ENCODE measurements at places on chromosomes 1 and 21.

- DNase-seq, result no peak
These were observed 70.9 kb downstream of the ERI3 start for GRCh38 chr1:44284184-44284583.

DNA sequence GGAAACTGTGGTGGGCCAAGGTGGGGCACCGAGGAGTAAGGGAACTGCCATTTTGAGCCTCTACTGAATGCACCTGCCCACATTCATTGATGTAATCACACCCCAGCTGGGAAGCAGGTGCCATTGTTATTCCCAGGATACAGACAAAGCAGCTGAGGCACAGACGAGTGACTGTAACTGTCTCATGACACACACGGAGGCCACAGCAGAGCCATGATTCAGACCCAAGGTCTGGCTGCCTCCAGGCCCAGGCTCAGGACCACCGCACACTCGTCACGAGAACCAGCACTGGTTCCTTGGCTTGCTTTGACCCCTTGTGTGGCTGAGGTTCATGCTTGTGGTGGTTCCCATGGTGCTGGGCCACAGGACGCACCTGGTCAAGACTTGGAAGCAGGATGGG is 45.6 kb upstream of the CLIC4 start:
- no peak for DNase-seq

- DNase-seq, result no peak
These were observed 9.1 kb downstream of the LAMC2 start for GRCh38 chr1:183195142-183195574.

DNA sequence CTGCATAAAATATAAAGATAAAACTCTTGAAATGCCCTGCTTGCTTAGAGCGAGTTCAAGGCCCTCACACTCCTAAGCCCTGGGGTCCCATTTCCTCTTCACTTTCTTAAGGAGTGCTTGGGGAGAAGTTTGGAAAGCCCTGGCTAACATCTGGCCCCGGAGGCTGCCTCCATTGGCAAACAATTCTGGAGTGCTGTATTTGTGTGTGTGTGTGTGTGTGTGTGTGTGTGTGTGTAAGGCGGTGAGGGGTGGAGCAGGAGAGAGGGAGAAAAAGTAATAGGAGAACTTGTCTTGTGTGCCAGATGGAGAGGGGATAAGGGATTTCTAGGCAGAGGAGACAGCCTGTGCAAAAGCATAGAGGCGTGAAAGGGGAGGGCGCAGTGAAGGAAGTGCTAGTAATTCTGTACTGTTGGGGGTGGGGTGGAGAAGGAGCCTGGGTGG is 578 bp upstream of the TRIM62 start:
- DNase-seq, result no peak

- DNase-seq, result no peak
These were observed 107.5 kb downstream of the RGL1 start for GRCh38 chr1:183912265-183912886.

DNA sequence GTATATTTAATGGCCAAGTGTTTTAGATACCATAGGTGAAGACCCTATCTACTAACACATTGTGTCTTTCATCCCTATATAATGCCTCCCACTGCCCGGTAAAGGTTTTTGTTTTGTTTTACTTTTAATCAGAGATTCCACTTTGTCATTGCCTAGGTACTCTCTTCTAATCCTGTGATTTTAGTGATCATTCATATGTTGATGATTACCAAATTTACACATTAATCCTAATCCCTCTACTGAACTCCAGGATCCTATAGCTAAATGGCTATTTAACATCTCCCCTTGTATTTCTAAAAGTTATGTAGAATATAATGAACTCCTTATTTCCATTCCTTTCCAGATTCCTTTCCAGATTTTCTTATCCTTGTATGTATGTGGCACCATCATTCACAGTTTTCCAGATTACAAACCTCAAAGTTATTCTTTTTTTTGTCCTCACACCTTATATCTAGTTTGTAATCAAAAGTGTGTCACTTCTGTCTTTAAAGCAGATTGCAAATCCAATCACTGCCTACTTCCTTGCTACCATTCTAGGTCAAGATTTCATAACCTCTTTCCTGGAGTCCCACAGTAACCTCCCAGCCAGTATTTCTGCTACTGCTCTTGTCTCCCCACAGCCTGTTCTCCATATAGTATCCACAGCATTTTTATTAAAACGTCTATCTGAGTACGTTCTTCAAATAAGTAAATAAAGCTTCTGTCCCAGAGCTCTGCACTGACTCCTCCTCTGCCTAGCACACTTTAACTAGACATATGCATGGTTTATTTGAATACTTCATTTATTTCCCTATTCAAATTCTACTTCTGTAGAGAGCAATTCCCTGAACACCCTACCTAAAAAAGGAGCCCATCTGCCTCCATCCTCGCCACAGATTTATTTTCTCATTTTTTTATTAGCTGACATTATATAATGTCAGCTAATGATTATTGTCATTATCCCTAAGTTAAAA is 157.8 kb downstream of the KCNT2 start:
- DNase-seq, result no peak

DNA sequence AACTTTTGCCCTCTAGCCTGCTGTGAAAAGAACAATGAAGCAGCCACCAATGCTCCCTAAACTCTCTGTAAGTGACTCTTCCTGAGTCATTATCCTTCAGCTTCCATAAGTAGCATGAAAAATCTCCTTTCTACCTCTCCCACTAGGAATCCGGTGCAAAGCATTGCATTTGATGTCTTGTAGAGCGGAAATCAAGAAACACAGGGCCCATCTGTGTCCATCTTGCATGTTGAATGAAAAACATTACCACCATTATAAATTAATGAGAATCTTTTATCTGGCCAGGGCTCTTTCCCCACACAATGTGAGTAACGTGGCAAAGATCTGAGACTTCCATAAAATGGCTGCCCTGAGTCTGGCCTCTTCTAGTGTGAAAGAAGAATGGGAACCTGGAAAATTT is 324.4 kb downstream of the ADGRL2 start:
- DNase-seq, result no peak

DNA sequence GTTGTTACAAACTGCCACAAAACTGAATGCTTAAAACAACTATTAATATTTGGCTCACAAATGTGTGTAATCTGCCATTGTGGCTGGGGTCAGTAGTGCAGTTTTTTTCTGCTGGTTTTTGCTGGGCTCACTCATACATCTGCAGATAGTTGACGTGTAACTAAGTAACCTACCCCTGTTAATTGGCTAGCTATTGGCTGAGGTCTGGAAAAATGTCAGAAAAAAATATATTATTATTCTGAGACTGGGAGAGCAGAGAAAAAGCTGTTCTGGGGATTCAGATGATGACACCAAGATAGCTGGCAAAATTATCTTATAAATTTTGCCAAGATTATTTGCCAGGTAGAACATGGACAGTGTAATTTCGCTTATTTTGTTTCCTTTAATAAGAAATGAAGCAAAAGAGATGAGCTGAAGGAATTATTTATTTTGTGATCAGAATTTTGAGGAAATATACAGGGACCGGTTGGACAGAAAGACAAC is 616.1 kb upstream of the ADAMTS5 start:
- DNase-seq, result no peak

GRCh38 chr1:81505831-81506230 is 294.9 kb upstream of the ADGRL2 start:
- DNase-seq, result no peak

DNA sequence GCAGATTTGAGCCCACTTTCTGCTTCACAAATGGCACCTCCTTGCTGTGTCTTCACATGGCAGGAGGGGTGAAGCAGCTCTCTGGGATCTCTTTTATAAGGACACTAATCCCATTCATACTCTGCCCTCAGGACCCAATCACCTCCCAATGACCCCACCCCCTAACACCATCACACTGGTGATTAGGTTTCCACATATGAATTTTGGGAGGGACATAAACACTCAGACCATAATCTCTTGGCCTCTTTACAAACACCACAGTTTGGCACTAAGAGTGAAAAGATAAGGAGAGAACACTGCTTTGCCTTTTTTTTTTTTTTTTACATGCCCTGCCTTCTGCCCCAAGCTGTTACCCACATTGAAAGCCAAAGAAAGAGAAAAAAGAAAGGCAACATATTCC is 166.2 kb upstream of the NFIA start:
- no peak for DNase-seq

- peak; percentile 83 for DNase-seq
These were observed 1.4 kb downstream of the TENT5B start for GRCh38 chr1:27011058-27011764.

- no peak for DNase-seq
These were observed 170.3 kb downstream of the GREM2 start for GRCh38 chr1:240441669-240442068.

- DNase-seq, result no peak
These were observed 23.8 kb downstream of the IER5 start for GRCh38 chr1:181112071-181112929.

- no peak for DNase-seq
These were observed 23.5 kb downstream of the GJA5 start for GRCh38 chr1:147736883-147737282.

GRCh38 chr21:42144221-42144620 is 73.1 kb downstream of the UMODL1 start:
- no peak for DNase-seq

- no peak for DNase-seq
These were observed 6.5 kb upstream of the LRRC39 start for GRCh38 chr1:100184536-100184935.

DNA sequence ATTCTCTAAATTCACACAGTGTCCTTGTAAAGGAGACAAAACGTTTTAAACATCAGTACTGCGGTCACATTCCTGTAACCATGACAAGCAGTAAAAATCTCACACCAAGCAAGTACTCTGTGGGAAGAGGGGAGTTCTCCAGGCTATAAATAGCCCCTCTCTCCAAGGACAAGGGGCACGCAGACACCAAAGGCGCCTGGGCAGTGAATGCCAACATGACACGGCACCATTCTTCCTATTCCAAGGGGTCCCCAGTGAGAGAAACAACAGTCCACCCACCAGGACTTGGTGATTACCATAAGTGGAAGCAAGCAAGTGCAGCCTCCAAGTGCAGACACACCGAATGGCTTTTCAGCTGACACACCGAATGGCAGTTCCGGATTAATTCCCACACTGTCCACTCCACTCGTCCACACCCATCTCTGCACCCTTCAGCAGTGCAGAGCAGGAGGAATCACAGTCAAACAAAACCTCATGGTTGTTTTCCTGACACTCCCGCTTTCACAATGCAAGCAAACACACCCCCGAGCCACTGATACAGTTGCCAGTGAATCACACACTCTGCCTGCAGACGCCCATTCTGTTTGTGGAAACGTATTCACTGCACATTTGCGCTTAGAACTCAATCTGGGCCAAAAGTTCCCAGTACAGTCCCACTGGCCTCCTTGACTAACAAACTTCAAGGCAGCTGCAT is 1.8 kb downstream of the PTTG1IP start:
- DNase-seq, result no peak

- no peak for DNase-seq
These were observed 9.1 kb downstream of the PTGFRN start for GRCh38 chr1:116918714-116919357.

DNA sequence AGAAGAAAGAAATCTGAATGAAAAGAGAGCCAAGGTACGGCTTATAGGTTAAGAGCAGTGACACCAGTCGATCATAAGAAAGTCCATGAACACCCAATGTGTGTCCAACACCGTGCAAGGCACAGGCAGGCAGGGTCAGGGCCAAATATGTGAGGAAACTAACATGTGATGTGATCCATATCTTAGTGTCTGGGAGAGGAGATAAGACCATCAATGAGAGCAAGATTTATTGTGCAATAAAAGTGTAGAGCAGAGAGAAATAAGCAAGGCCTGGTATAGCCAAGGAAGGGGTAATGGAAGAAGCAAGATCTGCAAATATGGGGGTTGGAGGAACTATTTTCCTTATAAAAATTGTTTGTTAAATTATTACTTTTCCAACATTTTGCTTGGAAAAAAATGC is 198.8 kb downstream of the CRB1 start:
- DNase-seq, result no peak

DNA sequence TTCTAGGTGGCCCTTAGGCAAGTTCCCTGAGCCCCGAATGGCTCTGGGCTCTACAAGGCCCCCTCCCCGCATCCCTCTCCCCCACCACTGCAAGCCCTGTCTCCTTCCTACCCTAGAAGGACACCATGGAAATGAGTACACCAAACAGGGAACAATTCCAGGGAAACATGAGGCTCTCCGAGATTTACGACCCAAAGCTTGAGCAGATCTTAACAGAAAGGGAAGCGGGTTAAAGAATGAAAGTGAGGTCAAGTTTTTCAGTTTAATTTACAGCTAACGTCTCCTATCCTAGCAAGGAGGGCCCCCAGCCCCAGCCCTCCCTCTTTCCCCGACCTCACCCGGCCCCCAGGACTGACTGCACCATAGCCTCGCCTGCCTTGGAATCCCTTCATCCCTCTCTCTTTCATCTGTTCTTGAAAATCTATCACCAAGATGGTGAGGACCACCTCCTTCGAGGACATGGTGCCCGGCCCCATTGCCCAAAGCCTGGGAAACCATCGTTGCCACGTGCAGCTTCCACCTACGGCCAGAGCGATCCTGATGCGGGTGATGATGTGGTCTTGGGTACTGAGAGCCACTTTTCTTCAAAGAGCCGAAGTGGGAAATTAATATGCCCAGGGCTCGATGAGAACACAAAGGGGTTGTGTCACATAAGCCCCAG is 30.5 kb downstream of the SIM2 start:
- no peak for DNase-seq

DNA sequence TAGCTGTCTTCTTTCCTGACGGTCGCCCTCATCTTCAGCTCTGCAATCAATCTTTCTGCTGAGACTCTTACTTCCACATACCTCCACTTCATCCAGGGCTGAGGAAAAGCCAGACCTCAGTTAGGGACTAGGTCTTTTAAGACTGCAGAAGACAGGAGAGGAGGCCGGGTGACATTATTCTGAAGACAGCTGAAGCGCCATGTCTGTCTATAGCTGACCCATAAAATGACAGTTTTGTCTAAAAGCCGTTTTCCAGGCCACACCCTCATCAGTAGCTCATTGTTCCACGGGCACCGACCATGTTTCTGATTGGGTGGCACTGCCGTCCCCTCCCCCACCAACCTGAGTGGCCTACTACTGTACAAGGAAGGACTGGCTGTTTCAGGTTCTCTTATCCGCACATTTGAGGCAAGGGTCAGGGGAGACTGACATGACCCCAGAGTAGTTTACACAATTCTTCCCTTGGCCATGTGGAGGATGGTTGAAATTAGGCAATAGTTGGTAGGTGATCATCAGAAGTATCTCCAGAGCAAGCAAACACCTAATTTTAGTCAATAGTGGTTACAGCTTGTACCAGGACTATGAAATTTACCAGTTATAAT is at the start of gene ADCY10:
Gene ADCY10 (minus strand): TSS at position 240 of the 602 bp plus-strand sequence. CDS start 8,994 bp downstream, outside the sequence.
- no peak for DNase-seq
